Stimulated activated CD4-positive, alpha-beta T cell treated with anti-CD3 and anti-CD28 coated beads, Interleukin-1b, Interleukin-23, amount 100 ng/mL, for 24 hours (primary cell): ENCODE measurements at places on chromosomes 4 and X.
A peak's percentile ranks its signal among the peaks of the same experiment; 100 is the strongest.

- no peak for DNase-seq
Observed at GRCh38 chr4:155974476-155974749, 20.7 kb upstream of the CTSO start.

GRCh38 chr4:54227256-54228055 is 1.6 kb upstream of the PDGFRA start:
- DNase-seq = no peak

DNA sequence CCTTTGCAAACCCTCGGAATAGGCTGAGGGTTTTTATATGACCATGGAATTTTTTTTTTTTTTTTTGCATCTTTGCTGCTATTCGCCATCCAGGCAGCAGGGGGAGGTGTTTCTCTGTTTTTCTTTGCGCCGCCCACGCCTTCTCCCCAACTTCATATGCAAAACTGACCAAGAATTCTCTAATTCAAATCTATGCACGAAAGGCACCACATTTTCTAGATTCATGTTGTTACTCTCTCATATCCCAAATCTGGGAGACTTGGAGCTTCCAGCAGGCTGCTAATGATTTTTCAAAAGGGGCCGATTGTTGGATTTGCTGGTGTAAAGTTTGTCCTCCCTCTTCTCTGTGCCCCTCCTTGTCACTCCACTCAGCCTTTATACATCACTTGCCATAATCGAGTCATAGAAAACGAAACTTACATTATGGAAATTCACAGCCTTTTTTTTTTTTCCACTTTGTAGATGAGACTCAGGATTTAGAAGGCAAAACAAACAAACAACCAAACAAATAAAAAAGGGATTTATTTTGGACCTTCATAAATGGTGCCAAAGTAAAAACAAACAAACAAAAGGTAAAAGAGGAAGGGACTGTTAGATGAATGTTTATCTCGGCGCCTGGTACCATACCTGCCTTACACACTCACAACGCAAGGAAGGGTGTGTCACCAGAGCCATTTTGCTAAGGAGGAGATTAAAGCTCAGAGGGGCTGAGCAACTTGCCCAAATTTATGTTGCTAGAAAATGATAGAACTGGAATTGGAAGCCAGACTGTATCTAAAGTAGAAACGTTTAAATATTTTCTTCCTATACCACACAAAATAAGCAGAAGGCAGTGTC is 29.3 kb upstream of the BOD1L1 start:
- peak; percentile 60 for DNase-seq

DNA sequence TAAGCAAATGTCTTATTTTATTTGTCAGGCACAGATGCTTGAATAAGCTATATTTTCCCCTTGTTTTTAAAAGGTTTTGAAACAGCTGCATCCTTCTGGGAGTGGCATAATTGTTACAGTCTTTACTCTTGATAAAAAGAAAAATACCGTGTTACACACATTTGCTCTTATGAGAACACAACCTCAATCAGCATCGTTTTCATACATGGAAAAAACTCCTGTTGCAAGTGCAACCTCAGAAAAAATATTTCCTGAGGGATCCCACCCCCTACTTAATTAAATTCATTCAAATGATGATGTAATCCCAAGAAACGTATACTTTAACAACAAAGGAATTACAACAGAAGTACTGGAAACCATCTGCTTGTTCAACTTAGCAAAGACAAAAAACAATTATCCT is 58.6 kb downstream of the SMAD1 start:
- no peak for DNase-seq

DNA sequence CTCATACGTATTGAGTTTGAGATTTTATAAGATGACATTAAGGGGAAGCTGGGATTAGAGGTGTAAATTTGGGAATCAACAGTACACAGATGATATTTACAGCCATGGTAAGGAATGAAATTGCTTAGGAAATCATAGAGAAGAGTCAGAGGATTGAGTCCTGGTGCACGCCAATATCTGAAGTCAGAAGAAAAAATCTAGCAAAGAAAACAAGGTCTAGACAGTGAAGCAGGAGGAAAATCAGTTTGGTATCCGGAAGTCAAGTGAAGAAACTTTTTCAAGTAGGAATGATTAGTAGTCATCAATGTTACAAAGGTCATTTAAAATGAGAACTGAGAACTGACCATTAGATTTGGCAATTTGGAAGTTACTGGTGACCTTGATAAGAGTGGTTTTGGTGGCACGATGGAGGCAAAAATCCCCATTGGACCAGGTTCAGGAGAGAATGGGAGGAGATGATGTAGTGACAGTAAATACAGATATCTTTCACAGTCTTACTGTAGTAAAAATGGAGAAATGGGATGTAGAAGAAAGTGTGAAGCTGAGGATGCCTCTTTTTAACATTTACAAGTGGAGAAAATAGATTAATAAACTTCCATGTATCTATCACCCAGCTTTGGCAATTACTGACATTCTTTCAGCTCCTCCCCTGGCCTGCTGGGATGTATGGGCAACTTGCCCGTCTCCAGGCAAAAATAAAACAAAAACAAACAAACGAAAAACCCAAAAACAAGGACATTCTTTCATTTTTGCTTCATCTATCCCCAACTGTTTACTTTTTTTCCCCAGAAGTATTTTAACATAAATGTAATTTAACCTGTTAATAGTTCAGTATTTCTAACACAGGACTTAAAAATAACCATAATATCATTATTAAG is 11.4 kb upstream of the GPR34 start:
- DNase-seq = no peak

DNA sequence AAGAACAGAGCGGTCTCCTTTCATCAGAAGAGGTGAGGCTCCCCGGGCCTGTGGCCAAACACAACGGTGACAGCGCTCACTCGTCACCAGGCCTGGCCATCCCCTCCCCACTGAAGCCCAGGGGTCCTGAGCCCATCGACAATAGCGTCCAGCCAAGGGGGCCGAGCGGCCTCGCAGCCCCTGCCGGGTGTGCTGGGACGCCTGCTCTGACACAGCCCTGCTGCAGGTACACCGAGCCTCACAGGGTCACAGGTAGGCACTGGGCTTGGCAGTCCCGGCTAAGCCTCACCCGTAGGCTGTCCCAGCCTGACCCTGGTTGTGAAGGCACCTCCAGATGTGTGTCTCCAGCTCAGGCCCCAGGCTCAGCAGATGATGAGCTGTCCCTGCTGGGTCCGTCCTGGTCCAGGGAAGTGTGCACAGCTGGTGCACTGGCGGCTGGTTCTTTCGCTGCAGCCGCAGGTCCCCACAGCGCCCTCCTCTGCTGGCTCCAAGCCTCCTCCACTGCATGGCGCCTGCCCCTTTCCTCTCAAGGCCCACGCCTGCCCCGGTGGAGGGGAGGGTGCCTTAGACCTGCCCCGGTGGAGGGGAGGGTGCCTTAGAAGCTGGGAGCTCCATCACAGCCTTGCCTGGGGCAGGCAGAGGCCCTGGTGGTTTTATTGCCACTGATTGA is 21.5 kb downstream of the UVSSA start:
- DNase-seq = no peak

- DNase-seq = no peak
Observed at GRCh38 chrX:77572322-77572721, 125.1 kb downstream of the FGF16 start.

DNA sequence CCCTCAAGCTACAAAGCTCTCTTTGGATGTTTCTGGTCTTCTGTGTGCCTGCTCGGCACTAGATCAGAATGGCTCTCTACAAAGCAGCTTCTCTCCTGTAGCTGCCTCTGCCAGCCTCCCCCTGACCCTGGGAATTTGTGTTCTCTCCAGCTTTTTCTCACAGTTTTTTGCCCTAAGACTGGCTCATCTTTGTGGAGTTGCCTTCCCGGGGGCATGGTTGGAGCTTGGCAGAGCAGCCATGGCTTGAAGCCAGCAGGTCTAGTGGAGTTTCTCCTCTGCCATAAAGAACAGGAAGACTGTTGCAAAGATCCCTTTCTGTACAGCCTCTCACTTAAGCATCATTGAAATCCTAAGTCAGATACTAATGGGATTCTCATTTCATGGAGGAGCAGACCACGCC is 163.3 kb upstream of the MAMLD1 start:
- no peak for DNase-seq

DNA sequence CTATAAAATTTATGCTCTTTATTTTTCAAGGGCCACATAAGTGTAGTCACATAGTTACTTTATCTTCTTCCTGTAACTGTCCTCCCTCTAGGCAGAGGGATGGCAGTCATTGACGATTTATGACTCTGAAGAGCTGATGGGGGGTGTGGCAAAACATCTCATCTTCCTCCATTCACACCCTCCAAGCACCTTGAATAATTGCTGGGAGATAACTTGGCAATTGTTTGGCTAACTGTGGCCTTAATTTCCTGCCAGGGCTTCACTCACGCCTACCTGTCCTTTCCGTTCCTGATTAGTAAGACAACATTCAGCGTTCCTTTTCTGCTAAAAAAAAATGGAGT is 329.2 kb downstream of the ARHGAP10 start:
- DNase-seq = no peak

- no peak for DNase-seq
Observed at GRCh38 chr4:128983771-128984485, 109.4 kb downstream of the SCLT1 start.

GRCh38 chrX:47296766-47297365 is 64.1 kb downstream of the USP11 start:
- DNase-seq = no peak

DNA sequence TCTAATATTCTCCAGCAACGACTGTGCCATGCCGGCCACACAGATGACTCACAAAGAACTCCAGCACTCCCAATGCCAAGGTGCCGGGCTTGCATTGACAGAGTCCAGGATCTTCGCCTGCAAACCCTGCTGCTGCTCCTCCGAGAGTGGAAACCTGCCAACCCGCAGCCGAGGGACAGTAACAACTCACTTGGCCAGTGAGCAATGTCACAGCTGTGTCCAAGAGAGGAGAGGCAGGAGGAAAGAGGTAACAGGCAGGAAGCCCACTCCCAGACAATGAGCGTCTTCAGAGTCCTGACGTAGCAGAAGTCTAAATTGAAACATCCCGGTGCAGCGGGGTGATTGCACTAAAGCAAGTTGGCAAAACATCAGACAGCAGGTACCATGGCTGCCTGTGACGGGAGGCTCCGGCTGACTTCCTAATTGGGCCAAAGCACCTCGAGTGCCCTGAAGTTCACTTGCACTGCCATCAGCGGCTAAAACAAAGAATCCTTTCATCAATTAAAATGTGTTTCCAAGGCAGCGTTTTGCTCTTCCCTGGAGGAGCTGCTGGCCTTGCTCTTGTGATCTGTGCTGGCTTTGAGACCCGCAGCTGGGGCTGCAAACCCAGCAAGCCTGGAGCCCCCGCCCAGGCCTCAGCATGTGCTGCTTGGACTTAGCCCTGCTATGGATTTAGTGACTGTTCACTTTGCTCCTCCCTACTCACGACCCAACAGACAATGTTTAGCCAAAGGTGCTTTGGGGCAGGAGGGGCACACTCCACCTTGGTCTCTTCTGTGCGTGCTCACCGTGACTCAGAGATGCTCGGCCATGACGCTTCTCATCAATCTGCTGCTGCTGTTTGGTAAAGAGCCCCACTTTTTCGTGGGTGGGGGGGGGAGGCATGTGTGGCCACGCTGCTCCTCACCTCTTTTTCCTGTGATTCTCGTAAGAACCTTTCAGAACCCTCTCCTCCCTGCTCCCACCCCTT is 36.5 kb downstream of the DCTD start:
- no peak for DNase-seq

DNA sequence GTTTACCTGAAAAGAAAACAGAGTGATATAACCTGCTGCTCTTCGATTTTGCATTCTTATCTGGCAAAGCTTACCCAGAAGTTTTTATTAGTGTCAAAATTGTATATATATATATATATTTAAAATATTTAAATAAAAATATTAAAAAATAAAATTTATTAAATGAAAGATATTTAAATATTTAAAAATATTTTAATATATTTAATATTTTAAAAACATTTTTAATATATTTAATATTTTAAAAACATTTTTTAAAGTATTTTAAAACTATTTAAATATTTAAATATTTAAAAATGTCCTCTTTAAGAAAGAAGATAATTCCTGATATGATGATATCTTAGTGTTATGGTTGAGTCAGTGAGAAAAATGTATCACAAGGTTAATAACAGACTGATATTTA is 317.2 kb downstream of the EPHA5 start:
- DNase-seq = no peak

- no peak for DNase-seq
Observed at GRCh38 chr4:142405695-142406498, 440.2 kb downstream of the INPP4B start.

DNA sequence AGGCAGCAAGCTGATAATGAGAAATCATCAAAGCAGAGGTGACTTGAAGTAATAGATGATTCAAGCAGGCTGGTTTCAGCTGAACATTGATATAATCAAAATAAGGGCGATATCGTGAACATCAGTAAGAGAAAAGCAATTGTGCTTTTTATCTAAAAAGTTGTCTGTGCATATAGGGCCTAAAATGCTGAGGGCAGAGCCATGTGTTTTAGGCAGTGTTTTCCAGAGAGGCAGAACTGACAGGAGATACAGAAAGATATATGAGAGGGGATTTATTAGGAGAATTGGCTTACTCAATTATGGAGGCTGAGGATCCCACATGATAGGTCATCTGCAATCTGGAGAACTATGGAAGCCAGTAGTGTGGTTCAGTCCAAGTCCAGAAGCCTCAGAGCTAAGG is 136.5 kb upstream of the NPY2R start:
- DNase-seq = no peak

- no peak for DNase-seq
Observed at GRCh38 chr4:76058888-76059426, 15.6 kb upstream of the ART3 start.

DNA sequence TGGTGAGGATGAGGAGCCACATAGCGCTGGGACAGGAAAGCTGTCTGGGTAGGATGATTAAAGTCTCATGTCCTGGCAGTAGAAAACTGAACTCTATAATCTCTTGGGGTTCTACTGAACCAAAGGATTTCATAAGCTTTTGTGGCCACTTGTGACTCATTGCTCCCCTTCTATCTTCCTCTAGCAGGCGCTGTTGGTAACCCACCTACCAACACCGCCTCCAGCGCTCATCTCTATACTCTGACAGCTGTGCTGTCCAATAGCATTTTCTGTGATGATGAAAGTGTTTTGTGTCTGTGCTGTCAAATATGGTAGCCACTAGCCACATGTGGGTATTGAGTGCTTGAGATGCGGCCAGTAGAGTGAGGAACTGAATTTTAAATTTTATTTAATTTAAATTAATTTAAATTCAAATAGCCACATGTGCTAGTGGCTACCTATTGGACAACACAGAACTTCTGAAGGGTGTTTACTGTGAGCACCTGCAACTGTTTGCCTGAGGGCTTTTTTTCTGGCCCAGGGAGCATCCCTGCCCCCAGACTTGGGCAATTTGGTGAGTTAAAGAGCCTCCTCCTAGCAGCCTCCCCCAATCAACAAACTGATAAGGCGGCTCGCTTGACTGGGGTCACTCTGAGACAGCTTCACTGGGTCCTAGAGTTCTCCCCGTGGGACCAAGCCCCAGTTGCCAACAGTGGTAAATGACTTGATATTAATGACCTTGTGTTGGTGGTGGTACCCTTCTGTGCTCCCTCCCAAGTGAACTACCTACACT is 169.2 kb upstream of the ATP6AP2 start:
- no peak for DNase-seq

DNA sequence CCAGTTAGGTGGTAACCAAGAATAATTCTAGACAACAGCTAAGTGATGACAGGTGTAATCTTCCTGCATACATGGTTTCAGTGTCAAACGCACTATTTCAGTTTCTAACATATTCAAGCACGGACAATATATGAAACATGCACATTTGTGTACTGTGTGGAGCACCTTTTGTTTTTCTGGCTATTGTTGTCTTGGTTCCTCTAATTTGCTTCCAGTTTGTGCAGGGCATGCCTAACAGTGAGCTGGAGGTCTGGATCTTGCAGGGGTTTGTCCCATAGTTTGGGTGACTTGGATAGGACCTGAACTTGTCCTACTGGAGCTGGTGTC is 70.5 kb upstream of the TBC1D9 start:
- no peak for DNase-seq
